Kidney (tissue), 22 donors: ENCODE measurements at places on chromosomes 7 and 10. TPM values are rescaled to one million over a fixed set of nuclear protein-coding genes. Genes with fewer than 3 reads are reported as not detected.

HOXA7 gene
- total RNA-seq: 31.3 TPM

GRCh38 chr7:133871757-133872156 is 255.4 kb upstream of the LRGUK start:
- DNase-seq: no peak

DNA sequence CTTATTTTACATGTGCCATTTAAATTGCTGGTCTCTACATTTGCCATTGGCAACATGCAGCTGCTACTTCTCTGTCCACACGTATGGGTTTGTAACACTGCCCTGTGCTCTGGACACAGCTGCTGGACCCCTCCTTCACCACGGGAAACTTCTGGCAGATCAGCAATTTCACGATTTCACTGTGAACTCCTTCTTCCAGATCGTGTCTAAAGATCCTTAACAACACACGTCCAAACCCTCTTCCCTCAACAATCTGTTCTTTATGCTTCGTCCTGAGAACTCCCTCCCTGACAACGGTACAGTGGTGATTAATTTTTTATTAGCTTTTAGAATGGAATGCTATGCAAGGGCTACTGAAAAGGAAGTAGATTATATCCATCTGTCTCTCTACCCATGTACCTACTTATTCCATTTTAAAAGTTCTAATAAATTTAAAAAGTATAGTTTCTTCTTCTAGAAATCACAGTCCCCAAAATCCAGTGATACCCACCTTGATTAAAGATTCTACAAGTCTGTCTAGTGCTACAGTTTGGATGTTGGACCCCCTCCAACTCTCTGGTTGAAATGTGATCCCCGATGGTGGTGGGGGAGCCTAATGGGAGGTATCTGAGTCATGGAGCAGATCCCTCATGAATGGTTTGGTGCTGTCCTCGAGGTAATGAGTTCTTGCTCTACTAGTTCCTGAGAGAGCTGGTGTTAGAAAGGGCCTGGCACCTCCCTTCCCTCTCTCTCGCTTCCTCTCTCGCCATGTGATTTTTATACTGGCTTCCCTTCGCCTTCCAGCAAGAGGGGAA is 81.0 kb downstream of the KIAA1549 start:
- no peak for DNase-seq

DNA sequence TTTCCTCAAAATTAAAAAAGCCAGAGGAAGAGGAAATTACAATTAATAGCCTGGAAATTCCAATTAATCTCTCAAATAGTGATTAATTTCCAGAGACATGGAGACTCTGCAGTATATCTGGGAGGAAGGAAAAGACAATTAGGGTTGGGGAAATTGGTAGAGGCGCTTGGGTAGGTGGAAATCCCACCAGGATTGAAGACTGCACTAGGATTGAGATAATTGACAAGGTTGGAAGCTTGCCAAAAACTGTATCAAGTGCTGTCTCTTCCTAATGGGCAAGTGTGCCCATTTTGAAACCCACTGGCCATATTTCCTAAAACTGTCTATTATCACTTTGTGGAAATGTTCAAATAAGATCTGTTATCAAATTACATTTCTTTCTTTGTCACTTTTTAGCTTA is 21.6 kb downstream of the CHN2 start:
- DNase-seq: no peak

DNA sequence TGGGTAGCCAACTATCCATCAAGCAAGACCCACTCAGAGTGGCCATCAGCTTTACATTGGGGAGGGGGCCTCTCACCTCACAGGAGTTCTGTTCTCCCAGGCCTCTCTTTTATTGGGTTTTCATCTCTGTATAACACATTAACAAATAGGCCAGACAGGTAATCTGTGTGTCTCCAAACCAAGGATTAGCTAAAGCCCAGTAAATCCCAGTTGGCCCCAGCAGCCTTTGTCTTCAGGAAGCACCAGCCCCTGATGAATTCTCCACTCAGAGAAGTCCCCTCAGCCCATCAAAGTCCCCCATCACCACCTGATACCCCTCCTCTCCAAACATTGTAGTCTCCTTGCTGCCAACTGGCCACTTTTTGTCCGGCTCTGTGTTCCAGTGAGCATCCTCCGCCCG is 16.9 kb upstream of the SLF2 start:
- DNase-seq: no peak

BUD23 gene
- 61.0 TPM for total RNA-seq

GRCh38 chr10:21230219-21230618 is 295.3 kb downstream of the SKIDA1 start:
- DNase-seq: no peak

DNA sequence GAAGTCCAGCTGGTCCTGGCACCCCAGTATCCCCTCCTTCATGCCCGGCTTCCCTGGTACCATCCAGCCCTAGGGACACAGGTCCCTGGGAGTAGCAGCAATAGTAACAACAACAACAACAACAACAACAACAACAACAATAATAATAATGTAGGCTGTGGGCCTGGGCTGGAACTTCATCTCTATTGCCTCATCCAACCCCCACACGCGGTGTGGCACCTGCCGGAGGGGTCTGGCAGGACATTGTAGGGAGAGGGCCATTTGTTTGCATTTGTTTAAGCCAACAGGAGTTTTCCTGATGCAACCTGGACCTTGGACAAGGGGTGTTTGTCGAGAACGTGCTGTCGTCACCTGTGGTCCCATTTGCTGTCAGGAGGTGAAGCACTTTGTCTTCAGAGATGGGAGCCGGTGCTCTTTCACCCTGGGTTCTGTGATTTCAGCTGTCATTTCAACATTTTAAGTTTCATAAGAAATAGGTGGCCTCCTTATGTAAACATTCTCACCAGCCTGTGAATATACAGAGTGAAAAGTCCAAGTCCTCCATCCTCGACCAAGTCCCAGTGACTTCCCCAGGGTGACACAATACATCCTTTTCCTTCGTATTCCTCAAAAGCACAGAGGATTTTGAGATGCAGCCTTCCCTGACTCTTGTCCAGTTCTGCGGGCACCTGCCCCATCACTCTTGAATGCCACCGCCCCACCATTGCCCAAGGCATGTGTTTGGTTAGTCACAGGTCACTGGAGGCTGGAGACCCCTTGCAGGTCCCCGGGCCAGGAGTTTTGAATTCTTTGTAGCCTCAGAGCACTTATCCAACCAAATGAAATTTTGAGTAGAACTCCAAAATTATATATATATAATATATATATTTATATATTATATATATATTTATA is 9.2 kb downstream of the LHPP start:
- no peak for DNase-seq

DNA sequence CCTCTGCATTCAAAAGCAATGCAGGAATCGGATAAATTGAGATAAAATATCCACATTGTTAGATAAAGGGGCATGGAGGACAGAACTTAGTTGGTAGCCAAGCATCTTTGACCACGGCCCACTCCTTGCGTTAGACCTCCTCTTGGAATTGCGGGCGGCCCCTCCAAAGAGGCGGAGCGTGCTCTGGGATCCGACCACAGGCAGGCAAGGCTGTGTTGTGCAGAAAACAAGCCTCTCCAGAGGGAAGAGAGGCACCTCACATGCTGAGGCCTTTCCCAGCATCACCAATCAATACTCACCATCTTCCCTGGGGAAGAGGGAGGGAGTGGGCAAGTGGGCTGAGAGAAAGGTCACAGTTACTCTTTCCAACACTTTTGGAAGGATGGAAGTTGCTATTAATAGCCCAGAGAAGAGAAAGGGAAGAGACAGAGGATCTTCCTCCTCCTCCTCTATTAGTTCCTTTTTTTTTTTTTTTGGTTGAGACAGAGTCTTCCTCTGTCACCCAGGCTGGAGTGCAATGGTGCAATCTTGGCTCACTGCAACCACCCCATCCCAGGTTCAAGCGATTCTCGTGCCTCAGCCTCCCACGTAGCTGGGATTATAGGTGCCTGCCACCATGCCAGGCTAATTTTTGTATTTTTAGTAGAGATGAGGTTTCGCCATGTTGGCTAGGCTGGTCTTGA is 49.7 kb upstream of the NRF1 start:
- DNase-seq: no peak

DNA sequence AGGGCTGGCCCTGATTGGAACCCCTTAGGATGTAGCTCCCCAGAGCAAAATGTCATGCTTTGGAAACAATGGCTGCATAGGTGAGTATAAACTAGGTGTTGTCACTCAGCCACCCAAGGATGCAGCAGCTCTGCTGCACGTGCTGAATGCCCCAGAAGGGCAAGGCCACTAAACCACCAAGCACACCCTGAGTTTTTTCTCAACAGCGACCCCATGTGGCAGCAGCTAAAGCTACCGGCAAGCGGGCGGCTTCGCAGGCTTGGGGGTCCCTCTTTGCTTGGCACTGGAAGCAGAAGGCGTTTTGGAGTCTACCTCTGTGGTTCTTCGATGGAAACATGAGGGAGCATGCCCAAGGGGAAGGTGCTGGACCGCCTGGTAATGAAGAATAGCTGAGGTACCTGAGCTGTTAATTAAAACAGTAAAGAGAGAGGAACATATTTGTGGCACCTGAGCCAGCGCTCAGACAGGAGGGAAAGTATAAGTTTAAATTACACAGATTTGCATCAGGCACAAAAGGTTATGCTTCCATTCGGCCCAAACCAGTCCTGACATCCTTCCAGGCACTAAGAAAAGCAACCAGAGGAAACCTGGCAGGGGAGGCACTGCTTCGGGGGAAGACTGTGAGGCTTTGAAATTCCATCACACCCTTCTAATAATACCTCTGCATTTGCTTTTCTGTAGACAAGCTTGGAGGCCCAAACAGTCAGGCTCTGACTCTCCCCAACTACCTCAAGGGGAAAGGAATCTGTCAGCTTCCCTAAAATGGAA is 152.1 kb downstream of the GFRA1 start:
- DNase-seq: no peak

DNA sequence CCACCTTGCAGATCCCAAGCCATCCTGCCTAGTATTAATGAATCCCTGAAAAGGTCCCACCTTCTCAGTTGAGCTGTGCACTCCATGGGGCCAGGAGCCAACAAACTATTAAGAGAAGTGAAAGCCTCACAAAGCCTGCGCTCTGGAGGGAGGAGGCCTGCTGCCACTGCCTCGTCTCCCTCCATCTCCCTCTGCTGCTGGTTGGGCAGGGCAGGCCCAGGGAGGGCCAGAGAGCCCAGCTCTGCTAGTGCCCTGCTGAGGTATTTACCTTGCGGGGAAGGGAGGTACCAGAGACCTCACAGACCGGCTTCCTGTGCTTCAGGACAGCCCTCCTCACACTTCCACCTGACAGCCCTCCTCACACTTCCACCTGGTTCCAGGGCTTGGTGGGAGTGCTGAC is 171.5 kb downstream of the SH3PXD2A start:
- DNase-seq: no peak

MYPN gene
- total RNA-seq: 0.06 TPM

DNA sequence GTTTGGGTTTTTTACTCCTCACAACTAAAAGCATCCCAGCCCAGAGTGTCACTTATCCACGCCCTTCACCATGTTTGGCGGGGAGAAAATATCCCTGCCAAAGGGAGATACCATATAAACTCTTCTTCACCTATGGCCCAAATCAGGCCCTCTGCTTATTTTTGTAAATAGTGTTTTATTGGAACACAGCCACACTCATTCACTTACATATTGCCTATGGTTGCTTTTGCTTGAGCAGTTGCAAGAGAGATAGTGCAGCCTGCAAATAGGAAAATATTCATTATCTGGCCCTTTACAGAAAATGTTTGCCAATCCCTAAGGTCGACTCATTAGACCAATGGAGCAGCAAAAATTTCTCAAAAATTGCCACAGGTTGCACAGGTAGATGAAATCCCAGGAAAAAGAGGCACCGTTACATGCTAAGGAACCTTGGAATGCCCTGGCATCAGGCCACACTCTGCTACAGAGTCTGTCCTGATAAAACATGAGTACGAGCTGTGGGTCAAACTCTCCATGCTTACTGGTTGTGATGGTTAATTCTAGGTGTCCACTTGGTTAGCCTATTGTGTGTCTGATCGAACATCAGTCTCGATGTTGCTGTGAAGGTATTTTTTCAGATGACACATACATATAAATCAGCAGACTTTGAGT is 7.9 kb upstream of the RASSF4 start:
- DNase-seq: no peak

SLC16A9 gene
- 15.5 TPM for total RNA-seq

DNA sequence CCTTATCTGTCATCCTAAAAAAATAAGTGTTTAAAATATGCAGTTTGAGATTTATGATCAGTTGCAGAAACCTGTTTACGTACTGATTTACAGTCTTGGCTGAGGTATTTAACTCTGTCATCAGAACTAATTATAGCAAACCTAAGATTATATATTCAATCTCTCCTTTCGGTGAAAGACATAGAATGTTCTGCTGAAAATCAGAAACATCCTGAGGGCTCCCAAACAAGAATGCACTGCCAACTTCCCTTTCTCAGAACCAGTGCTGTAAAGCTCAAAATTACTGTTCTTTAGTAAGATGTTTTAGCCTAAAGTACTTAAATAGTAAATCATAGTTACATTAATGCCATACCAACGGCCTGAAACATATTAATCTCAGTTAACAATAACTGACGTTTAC is 34.3 kb downstream of the FAM204A start:
- DNase-seq: no peak

VWDE gene
- 1.5 TPM for total RNA-seq

LRRD1 gene
- total RNA-seq: 0.25 TPM

NUDCD3 gene
- total RNA-seq: 97.7 TPM

DNA sequence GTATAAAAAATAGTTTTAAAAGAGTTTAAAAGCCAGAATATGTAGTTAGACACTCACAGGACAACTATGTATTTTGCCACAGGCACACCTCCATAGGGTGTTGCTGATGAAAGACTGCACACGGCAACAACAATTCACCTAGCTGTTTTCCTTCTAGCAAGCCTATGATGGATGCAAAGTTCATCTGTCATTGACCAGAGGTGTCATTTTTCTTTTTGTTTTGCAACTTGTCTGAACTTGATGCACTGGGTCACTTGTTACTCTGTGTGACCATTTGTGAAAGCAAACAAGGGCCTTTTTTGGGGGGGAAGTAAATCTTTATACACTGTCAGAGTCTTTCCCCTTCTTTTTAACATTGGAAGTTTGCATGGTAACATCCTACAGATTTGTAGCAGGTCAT is 258.0 kb upstream of the SEMA3A start:
- no peak for DNase-seq

DNA sequence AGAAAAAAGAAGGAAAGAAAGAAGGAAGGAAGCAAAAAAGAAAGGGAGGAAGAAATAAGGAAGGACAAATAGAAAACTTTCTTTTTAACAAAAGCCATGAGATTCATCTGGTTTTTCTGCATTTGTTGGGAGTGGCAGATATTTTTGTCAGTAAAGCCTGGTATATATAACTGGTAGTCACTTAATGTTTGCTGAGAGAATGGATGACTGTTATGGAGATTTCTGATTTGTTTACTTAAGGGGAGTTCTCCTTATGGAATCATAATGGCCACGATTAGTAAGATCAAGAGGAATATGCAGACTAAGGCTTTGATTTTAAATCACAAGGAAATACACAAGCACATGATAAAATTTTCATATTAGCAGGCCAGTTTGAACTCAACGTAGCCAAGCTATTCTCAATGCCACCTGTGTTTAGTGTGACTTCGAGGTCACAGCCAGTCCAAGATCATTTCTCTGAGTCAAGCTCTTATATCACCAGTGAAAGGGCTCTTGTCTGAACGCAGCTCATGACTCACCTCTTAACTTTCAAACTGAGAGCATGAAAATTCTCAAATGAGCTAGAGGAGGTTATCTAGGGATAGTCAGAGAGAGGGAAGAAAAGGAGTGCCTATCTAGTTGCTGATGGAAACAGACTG is 445.1 kb upstream of the ZMIZ1 start:
- DNase-seq: no peak

DNAJB9 gene
- 31.3 TPM for total RNA-seq

- DNase-seq: peak; percentile 46
Measured at GRCh38 chr7:46283852-46284251, 362.8 kb upstream of the IGFBP3 start.
